Stimulated activated CD4-positive, alpha-beta T cell treated with anti-CD3 and anti-CD28 coated beads, Interleukin-2, amount 100 ng/mL, for 4 hours (primary cell): ENCODE measurements at places on chromosomes 6 and 20.

DNA sequence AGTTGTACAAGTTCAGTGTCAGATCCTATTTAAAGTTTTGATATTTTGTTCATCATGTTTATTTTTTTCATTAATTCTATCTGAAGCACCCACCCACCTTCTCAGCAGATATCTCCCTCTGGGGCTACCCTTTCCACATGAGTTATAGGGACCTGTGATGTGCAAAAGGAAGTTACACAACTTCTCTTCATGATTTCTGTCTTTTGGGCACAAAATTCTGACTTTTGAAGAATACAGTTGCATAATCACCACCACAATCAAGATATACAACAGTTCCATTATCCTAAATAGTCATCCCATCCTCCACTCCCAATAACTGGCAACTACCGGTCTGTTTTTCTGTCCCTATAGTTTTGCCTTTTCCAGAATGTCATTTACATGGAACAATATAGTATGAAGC lies 13.8 kb upstream of the FUCA2 start:
- no peak for DNase-seq

GRCh38 chr6:3449750-3450305 lies 7.0 kb downstream of the SLC22A23 start:
- DNase-seq: no peak

DNA sequence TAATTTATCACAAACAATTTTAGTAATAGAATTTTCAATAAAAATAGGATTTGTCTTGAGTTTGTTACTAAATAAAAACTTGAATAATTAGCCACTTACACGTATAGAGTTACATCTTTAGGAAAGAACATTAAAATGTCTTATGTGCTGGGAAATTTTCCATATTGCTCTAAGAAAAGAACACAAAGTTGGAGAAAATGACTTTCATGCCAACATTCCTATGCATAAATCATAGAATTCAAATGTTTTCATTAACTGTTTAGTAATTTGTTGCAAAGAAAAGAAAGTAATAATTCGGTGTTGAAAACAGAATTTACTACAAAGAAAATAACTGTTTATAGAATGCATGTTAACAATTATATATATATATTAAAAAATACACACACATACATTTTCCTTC lies 4.7 kb upstream of the TBC1D32 start:
- no peak for DNase-seq

DNA sequence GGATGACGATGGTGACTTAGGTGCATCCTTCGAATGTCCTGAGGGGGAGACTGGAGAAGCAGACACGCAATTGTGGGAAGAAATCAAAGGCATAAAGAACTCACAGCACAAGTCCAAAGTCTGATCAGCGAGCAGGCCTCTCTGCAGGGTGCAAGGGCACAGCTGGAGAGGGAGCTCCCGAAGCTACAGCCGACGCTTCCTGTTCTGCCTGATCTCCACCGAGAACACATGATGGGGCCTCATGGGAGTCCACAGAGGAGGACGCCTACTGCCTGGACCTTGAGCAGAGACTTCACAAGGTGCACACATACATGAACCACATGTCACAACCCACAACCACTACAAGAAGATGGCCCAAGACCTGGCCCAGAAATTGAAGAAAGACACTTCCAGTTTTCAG lies 51.4 kb downstream of the RIN2 start:
- DNase-seq: no peak

GRCh38 chr6:338815-339262 lies 46.6 kb downstream of the DUSP22 start:
- no peak for DNase-seq
